Mesothelial cell of epicardium (in vitro differentiated cells): ENCODE measurements at places on chromosomes 3 and 15.

GRCh38 chr3:11140030-11140712 lies 14.1 kb upstream of the HRH1 start:
- no peak for DNase-seq
- peaks cover 31% of the 10 kb centered on the region for H3K27me3 ChIP-seq
- H3K27ac ChIP-seq: no peak overlapping the region
- no peaks in the 10 kb centered on the region for H3K4me1 ChIP-seq

DNA sequence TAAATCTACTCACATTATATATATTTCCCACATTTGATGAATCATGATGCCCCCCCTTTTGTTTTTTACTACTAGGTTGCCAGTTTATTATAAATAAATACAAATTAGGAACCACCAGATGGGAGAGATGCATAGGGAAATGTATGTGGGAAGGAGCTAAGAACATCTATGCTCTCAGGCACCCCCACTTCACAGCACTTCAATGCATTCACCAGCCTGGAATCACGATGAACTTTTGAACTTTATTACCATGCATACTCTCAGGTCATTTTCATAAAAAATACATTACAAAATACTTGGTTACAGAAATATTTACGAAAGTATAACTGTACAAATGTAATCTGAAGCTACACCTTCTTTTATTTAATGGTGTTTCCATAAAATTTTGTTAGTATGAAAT lies 988.0 kb upstream of the EPHA6 start:
- H3K27ac ChIP-seq: no peak overlapping the region
- no peak overlapping the region for H3K4me3 ChIP-seq
- no peaks in the 10 kb centered on the region for H3K27me3 ChIP-seq
- peaks cover 2% of the 10 kb centered on the region for H3K4me1 ChIP-seq
- DNase-seq: no peak
- H3K36me3 ChIP-seq: no peaks in the 10 kb centered on the region

GRCh38 chr15:39542385-39543065 lies 38.4 kb upstream of the THBS1 start:
- no peak for DNase-seq
- no peaks in the 10 kb centered on the region for H3K27me3 ChIP-seq
- no peaks in the 10 kb centered on the region for H3K4me1 ChIP-seq
- no peak overlapping the region for H3K4me3 ChIP-seq
- peaks cover 6% of the 10 kb centered on the region for H3K36me3 ChIP-seq
- H3K27ac ChIP-seq: no peak overlapping the region

DNA sequence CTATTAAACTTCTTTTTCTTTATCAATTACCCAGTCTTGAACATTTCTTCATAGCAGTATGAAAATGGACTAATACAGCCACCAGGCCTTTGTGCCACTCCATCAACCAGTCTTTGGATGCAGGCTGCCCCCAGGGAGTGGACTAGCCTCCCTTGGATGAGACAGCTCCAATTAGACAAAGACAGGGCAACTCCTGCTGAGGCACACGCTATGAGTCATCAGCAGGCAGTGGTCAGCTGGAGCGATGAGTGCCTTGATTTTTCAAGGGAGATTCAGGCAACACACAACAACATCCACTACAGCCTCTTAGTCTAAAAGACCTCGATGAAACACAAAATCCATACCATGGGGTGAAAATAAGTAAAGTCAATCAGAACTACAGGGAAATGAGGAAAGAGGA lies 160.1 kb downstream of the ARRDC4 start:
- peaks cover 15% of the 10 kb centered on the region for H3K27me3 ChIP-seq
- no peak for DNase-seq
- H3K36me3 ChIP-seq: no peaks in the 10 kb centered on the region
- H3K27ac ChIP-seq: no peak overlapping the region

- no peaks in the 10 kb centered on the region for H3K27me3 ChIP-seq
- H3K4me1 ChIP-seq: no peaks in the 10 kb centered on the region
- H3K27ac ChIP-seq: no peak overlapping the region
- DNase-seq: no peak
- no peak overlapping the region for H3K4me3 ChIP-seq
Measured at GRCh38 chr3:97895216-97895615, 73.4 kb downstream of the CRYBG3 start.

- DNase-seq: no peak
- peaks cover 36% of the 10 kb centered on the region for H3K27me3 ChIP-seq
- no peak overlapping the region for H3K4me3 ChIP-seq
- H3K36me3 ChIP-seq: no peaks in the 10 kb centered on the region
- no peak overlapping the region for H3K27ac ChIP-seq
Measured at GRCh38 chr15:87419344-87419743, 837.2 kb downstream of the NTRK3 start.

- no peak for DNase-seq
- no peaks in the 10 kb centered on the region for H3K36me3 ChIP-seq
- H3K27ac ChIP-seq: no peak overlapping the region
Measured at GRCh38 chr3:13193320-13194284, 120.4 kb upstream of the IQSEC1 start.

- peaks cover 2% of the 10 kb centered on the region for H3K4me1 ChIP-seq
- H3K4me3 ChIP-seq: no peak overlapping the region
- H3K27me3 ChIP-seq: no peaks in the 10 kb centered on the region
Measured at GRCh38 chr3:191131305-191131704, 67.7 kb upstream of the OSTN start.

DNA sequence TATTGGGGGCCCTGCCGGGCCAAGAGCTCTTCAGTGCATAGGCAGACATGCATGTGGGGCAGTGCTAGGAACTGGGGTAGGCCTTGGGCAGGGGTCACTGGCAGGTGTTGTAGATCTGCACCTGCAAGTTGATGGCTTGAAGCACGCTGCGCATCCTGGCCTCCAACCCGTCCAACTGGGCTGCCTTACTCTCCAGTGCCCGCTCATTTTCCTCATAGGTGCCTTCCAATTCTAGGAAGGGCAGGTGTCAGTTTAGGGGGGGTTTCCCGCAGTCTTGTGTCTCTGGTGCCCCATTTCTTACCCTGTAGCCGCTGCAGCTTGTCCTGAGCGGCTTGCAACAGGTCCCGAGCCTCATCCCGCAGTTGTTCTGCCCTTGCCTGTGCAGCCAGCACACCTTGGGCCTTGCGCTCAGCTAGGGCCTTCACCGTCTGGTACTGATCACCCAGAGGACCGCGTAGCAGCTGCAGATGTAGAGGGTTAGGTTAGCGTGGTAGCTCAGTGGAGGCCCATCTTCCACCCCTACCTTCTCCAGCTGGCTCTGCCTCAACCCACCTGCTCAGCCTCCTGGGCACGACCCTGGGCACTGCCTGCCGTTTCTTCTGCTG lies 611 bp upstream of the USP19 start:
- no peaks in the 10 kb centered on the region for H3K27me3 ChIP-seq
- peaks cover 16% of the 10 kb centered on the region for H3K36me3 ChIP-seq
- H3K27ac ChIP-seq: peak overlapping the region; percentile 89
- no peak for DNase-seq
- peak overlapping the region; percentile 85 for H3K4me3 ChIP-seq

- no peaks in the 10 kb centered on the region for H3K36me3 ChIP-seq
- DNase-seq: no peak
- peaks cover 22% of the 10 kb centered on the region for H3K27me3 ChIP-seq
- H3K4me1 ChIP-seq: no peaks in the 10 kb centered on the region
- no peak overlapping the region for H3K27ac ChIP-seq
Measured at GRCh38 chr3:38297947-38298711, 16.0 kb downstream of the SLC22A14 start.

DNA sequence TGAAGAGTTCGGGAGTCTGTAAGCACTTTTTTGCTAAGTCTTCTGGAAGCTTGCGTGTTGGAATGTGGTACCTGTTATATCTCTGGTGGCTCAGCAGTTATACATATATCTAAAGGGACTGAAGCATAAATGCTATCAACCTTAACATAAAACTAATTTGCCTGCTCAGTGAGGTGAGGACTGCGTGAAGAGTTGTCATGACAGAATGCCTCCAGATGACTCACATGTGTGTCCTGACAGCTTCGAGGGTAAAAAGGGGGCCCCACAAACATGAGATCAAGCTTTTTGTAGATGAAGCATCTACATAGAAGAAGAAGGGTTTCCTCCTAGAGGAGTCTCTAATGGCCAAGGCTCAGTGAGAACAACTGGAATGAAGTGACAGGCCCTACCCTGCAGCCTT lies 88.8 kb upstream of the C3orf80 start:
- DNase-seq: no peak
- no peaks in the 10 kb centered on the region for H3K27me3 ChIP-seq
- H3K4me1 ChIP-seq: no peaks in the 10 kb centered on the region
- no peak overlapping the region for H3K4me3 ChIP-seq
